ENCODE measurements at places on chromosomes 11 and 22. TPM values are rescaled to one million over a fixed set of nuclear protein-coding genes. Genes with fewer than 3 reads are reported as not detected.

DNA sequence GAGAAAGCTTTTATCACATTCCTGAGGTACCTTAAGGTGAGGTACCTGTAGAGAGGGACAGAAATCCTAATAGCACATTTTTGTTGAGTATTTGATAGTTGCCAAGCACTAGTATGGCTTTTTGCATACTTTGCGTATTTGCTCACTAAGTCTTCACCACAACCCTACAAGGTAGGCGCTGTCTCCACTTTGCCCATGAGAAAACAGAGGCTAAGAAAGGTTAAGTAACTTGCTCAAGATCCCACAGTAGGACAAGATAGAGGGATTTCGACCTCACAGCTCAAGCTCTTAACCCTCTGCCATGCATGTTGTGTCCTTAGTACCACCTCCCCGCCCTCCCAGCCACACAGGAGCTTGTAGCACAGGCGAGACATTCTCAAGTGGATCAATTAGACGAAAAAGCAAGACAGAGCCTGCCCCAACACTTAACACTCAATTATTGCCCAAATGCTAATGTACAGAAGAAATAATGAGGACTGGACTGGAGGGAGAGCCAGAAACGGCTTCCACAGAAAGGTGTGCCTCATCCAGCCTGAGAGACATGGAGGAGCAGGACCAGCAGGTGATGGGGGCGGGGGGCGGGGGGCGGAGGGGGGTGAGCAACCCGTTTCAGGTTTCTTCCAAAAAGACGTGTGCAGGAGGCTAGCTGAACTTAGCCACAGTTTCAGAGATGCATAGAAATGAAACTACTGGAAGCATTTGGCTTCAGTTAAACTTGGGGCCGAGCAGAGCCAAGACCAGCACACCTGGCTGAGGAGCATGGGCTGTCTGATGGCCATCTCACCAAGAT, 26.7 kb upstream of the CD44 start:
- DNase-seq, result no peak

DNA sequence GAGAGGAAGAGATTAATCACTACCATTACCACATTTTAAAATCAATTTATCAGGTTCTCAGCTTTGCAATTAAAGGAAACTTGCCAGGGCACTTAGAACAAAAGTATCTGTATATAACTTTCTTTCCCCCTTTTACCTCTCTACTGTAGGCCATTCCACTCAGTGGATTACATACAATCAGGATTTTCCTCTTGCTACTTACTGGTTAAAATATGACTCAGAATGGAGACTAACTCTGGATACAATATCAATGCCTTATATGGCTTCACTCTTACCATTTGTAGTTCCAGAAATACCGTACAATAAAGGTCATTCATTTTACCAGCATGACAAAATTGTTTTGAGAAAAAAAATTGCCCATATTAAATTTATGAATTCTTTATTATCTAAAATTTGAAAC, 706.8 kb downstream of the KCNA4 start:
- no peak for DNase-seq

DNA sequence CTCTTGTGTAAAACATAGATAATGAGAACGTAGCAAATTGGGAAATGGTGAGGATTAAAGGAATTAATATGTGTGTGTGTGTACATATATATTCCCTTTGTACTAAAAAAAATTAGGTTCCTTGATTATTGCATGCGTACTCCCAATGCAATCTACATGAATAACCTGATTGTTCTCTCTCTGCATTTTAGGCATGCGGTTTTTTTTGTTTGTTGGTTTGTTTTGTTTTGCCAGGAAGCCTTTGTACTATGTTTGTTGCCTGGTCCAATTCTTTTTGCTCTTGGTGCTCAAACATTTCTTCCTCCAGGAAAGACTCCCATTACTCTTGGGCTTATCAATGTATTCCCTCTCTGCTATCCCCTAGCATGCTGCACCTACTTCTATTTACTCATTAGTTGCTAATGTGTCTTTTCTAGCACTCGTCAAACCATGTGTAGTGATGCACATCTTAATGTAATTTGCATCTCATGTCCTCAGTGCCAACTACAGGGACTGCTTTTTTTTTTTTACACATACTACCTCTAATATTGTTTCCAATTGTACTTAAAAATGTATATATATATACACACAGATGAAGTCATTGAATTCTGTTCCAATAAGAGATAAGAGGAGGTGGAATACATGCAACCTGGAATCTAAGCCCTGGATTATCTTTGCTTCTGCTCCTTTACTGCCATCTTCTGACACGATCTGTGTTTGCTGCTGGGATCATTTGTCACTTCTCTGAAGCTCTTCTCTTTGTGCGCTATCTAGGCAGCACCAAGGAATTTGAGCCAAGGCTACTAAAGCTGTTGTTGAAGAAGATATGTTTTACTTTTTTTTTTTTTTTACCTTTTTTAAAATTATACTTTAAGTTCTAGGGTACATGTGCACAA, 197.2 kb upstream of the ANO3 start:
- DNase-seq, result no peak

GRCh38 chr11:9208726-9209501, 56.2 kb downstream of the DENND5A start:
- no peak for DNase-seq

- DNase-seq, result no peak
Observed at GRCh38 chr22:42179616-42180015, 49.0 kb upstream of the CYP2D6 start.

GRCh38 chr22:48838846-48839730, 988.6 kb downstream of the BRD1 start:
- no peak for DNase-seq

The PRR33 gene
- not detected for total RNA-seq

The CARD16 gene
- 1.6 TPM for total RNA-seq

The WNT7B gene
- 46.7 TPM for total RNA-seq

The PSMD13 gene
- 97.8 TPM for total RNA-seq

The PLAAT4 gene
- 14.1 TPM for total RNA-seq

The OR8G5 gene
- not detected for total RNA-seq

The PYGM gene
- 2.7 TPM for total RNA-seq

The LRRC74B gene
- total RNA-seq, result not detected
